WTC11 (cell line): ENCODE measurements at places on chromosomes 1 and 21.

GRCh38 chr1:55478742-55479141, 263.6 kb upstream of the USP24 start:
- H3K36me3 ChIP-seq = no peaks in the 10 kb centered on the region
- H3K4me1 ChIP-seq = no peaks in the 10 kb centered on the region
- no peak for DNase-seq
- H3K27ac ChIP-seq = no peak overlapping the region
- no peaks in the 10 kb centered on the region; the same call in 1 of the 2 replicates for H3K27me3 ChIP-seq
- no peak overlapping the region for H3K4me3 ChIP-seq

DNA sequence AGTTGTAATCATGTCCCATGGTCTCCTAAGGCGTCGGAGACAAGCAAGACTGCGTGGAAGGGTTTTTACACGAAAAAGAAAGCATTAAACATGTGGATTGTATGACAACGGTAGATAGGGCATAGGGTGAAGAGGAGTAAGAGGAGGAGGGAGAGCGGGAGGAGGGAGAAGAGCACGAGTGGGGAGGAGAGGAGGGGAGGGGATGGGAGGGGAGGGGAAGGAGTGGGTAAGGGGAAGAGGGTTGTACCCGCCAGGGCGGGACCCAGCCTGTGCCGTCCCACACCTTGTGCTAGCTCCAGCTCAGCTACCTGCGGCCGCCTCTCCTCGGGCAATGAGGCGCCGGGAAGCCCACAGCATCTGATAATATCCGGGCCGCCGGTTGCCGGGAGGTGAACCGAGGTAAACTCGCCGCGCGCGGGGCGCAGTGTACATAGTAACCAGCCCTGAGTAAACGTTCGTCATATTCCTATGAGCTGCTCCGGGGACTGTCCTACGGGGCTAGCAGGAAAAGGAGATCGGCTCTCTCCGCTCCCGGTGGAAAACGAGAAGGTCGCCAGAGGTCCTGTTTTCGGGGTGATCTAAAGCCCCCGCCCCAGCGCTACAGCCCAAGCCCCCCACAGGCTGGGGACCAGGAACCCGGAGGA, 449 bp upstream of the RCAN3 start:
- DNase-seq = peak; percentile 61
- H3K27me3 ChIP-seq = peaks cover 11% of the 10 kb centered on the region
- H3K4me3 ChIP-seq = peak overlapping the region; percentile 78
- peak overlapping the region; percentile 78 for H3K27ac ChIP-seq
- H3K4me1 ChIP-seq = peaks cover 49% of the 10 kb centered on the region

DNA sequence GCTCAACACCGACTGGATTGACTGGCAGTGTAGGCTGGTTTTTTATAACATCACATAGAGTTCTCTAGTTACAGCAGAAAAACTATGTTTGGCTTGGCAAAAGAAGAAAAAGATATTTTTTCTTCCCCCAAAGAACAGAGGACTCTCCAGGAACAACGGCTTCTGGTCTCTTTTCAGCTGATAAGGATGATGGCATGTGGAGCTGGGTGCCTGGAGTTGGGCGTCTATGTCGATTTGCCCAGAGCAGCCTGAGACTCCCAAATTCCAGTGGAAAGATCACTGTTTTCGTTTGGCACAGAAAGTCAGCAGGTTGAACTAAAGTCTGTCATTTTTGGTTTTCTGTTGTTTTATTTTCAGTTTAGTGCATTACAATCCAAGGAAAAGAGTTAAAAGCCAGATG, 91.1 kb downstream of the SMYD2 start:
- DNase-seq = no peak
- 0 out of 2 replicates have a peak overlapping the region, but pooled peaks have one; percentile 17 for H3K27ac ChIP-seq
- no peak overlapping the region for H3K4me3 ChIP-seq
- no peaks in the 10 kb centered on the region for H3K27me3 ChIP-seq
- peaks cover 13% of the 10 kb centered on the region for H3K4me1 ChIP-seq

GRCh38 chr1:24254783-24255182, 64.4 kb upstream of the GRHL3 start:
- no peaks in the 10 kb centered on the region for H3K36me3 ChIP-seq
- H3K27ac ChIP-seq = no peak overlapping the region
- no peaks in the 10 kb centered on the region for H3K27me3 ChIP-seq
- DNase-seq = no peak
- no peaks in the 10 kb centered on the region for H3K4me1 ChIP-seq

GRCh38 chr1:34324879-34325440, 148.3 kb downstream of the C1orf94 start:
- H3K36me3 ChIP-seq = no peaks in the 10 kb centered on the region
- H3K27me3 ChIP-seq = peaks cover 23% of the 10 kb centered on the region
- no peak for DNase-seq
- H3K4me1 ChIP-seq = peaks cover 12% of the 10 kb centered on the region
- no peak overlapping the region for H3K27ac ChIP-seq
- no peak overlapping the region for H3K4me3 ChIP-seq
